Naive thymus-derived CD4-positive, alpha-beta T cell (primary cell): ENCODE measurements at places on chromosomes 11 and 22. TPM values are rescaled to one million over a fixed set of nuclear protein-coding genes. Genes with fewer than 3 reads are reported as not detected.

GRCh38 chr11:64185175-64185692 lies 737 bp upstream of the STIP1 start:
- no peaks in the 10 kb centered on the region for H3K36me3 ChIP-seq
- no peaks in the 10 kb centered on the region for H3K27me3 ChIP-seq
- DNase-seq, result no peak
- peak overlapping the region; percentile 84 for H3K4me3 ChIP-seq
- H3K4me1 ChIP-seq, result peaks cover 11% of the 10 kb centered on the region

DNA sequence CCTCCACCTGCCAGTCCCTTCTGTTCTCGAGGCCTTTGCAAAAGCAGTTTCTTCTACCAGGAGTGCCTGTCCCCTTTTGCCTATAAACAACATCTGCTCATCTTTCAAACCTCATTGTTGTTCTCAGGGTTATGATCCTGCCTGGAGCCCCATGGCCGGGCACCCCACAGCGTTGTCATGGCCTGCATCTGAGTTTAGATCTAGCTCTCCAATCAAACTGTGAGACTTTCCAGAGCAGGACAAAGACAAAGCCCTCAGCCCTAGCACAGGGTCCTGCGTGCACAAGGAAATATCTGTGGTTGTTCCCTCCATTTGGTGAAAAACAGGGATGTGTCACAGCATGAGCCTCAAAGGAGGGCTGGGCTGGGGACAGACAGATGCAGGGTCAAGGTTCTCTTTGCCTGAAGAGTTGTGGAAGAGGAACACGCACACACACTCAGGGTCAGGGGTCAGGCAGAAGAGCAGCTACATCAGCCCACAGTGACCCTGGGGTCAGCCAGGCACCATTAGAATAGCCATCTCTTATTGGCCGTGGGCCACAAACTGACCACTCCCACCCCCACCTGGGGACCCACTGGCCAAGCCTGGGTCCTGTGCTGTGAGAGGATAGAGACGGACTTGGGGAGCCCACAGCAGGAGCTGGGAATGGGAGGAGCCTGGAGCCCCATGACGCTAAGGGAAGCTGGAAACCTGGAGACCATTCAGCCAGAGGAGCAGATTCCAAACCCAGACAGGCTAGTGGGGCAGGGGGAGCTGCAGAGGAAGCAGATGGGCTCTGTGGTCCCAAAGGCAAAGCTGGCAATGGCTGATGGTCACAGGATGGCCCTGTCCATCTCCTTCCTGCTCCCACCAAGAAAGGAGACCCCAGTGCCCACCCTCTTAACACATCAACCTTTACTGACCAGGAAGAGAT lies 99.4 kb downstream of the PDE2A start:
- no peak overlapping the region for H3K4me3 ChIP-seq
- no peaks in the 10 kb centered on the region for H3K4me1 ChIP-seq
- DNase-seq, result no peak
- no peaks in the 10 kb centered on the region for H3K27me3 ChIP-seq

The SOX10 gene
- total RNA-seq, result not detected

- no peak overlapping the region for H3K4me3 ChIP-seq
- no peak overlapping the region for H3K27ac ChIP-seq
- H3K27me3 ChIP-seq, result no peaks in the 10 kb centered on the region
- DNase-seq, result no peak
- no peaks in the 10 kb centered on the region for H3K4me1 ChIP-seq
Measured at GRCh38 chr22:48665311-48665995, 1162.2 kb downstream of the BRD1 start.

- no peaks in the 10 kb centered on the region for H3K27me3 ChIP-seq
- no peak for DNase-seq
- no peak overlapping the region for H3K27ac ChIP-seq
- H3K4me3 ChIP-seq, result no peak overlapping the region
- H3K4me1 ChIP-seq, result no peaks in the 10 kb centered on the region
- H3K36me3 ChIP-seq, result no peaks in the 10 kb centered on the region
Measured at GRCh38 chr11:83921447-83922192, 635.5 kb upstream of the CCDC90B start.

- H3K36me3 ChIP-seq, result no peaks in the 10 kb centered on the region
- DNase-seq, result no peak
- no peak overlapping the region for H3K27ac ChIP-seq
- H3K4me1 ChIP-seq, result peaks cover 31% of the 10 kb centered on the region
- H3K27me3 ChIP-seq, result no peaks in the 10 kb centered on the region
- no peak overlapping the region for H3K4me3 ChIP-seq
Measured at GRCh38 chr11:134024420-134025081, 44.3 kb upstream of the JAM3 start.

The GLYATL1 gene
- not detected for total RNA-seq

DNA sequence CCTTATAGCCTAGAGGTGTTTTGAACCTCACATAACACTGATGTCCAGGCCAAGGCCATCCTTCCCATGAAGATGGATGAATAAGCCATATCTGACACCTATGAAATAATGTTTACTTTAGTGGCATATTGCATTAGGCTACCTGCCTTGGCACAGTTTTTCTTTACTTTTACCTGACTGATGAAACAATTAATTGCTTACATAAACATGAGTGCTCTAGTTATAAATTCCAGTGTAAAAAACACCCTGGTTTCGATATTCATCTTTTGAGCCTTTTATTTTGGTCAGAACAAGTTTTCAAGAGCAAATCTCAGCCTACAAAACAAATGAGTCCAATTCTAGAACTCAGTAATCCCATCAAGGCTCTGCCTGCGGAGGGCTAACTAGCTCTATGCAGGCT lies 7.0 kb upstream of the HBE1 start:
- no peak overlapping the region for H3K4me3 ChIP-seq
- H3K4me1 ChIP-seq, result no peaks in the 10 kb centered on the region
- DNase-seq, result no peak
- H3K27ac ChIP-seq, result no peak overlapping the region
- H3K36me3 ChIP-seq, result no peaks in the 10 kb centered on the region

- H3K27ac ChIP-seq, result no peak overlapping the region
- H3K4me3 ChIP-seq, result no peak overlapping the region
- no peak for DNase-seq
- H3K27me3 ChIP-seq, result no peaks in the 10 kb centered on the region
- H3K4me1 ChIP-seq, result no peaks in the 10 kb centered on the region
Measured at GRCh38 chr11:81585390-81585933, 1148.2 kb downstream of the FAM181B start.

The OR52I2 gene
- total RNA-seq, result not detected in 2 replicates

The MGAT3 gene
- 0.57 TPM for total RNA-seq

- no peak overlapping the region for H3K27ac ChIP-seq
- no peak for DNase-seq
- H3K4me1 ChIP-seq, result no peaks in the 10 kb centered on the region
- no peaks in the 10 kb centered on the region for H3K36me3 ChIP-seq
- no peak overlapping the region for H3K4me3 ChIP-seq
Measured at GRCh38 chr11:36394926-36395325, 98.8 kb downstream of the PRR5L start.

DNA sequence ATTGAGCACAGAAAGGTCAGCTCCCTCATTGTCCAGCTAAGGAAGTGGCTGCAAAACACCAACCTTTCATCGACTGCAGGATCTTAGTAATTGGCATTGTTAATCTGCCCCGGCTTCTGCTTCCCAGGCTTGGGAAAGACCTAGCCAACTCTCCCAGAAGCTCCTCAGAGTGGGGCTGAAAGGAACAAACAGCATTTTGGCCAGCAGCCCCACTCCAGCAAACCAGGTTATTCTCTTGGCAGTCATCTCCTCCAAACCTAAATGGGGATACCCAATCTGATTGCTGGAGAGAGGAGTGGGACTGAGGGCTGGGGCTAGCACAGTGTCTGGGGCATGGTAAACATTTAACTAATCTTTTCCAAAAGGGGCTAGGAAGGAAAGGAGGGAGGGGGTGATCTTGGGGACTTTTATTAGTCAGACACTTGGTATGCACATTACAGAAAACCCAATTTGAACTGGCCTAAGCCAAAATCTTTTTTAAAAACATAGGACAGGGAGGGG lies 294.4 kb downstream of the MN1 start:
- H3K27ac ChIP-seq, result no peak overlapping the region
- no peak for DNase-seq
- H3K36me3 ChIP-seq, result no peaks in the 10 kb centered on the region
- no peaks in the 10 kb centered on the region for H3K27me3 ChIP-seq
- no peak overlapping the region for H3K4me3 ChIP-seq
- no peaks in the 10 kb centered on the region for H3K4me1 ChIP-seq

DNA sequence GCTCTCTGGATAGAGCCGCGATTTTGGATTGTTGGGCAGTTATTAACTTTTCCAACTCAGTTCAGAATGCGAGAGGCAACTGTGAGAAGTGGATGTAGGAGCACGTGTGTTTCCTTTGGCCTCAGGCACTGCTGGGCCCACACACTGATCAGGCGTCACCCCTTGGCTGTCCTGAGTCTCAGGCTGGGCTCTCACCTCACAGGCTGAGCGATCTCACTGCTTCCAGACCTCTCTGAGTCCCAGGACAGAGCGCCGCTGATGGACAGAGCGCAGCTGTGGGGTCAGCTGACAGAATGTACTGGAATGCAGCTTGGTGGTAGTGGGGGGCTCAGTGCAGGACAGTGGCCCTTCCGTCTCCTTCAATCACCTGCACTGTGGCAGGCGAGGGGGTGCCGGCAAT lies 516.2 kb downstream of the TBC1D22A start:
- H3K27ac ChIP-seq, result no peak overlapping the region
- no peaks in the 10 kb centered on the region for H3K4me1 ChIP-seq
- H3K36me3 ChIP-seq, result no peaks in the 10 kb centered on the region
- no peak for DNase-seq
- no peak overlapping the region for H3K4me3 ChIP-seq

DNA sequence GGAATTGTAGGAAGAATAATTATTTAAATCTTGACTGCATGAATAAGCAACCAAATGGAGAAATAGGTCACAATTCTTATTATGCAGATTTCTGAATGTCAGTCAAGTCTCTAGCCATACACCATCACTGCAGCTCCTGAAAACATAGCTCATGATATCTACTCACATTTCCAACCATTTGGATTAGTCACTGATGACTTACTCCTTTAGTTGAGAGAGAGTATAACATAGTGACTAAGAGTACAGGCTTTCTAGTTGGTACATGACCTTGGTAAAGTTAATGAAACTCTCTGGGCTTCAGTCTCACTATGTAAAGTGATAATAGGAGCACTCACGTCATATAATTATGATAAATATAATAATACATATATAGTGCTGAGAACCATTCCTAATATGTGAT lies 265.2 kb downstream of the KCNA4 start:
- H3K36me3 ChIP-seq, result no peaks in the 10 kb centered on the region
- no peaks in the 10 kb centered on the region for H3K27me3 ChIP-seq
- H3K4me3 ChIP-seq, result no peak overlapping the region
- no peak overlapping the region for H3K27ac ChIP-seq
- no peak for DNase-seq

The SULT4A1 gene
- total RNA-seq, result not detected
